ENCODE measurements at places on chromosomes 5 and 9. TPM values are rescaled to one million over a fixed set of nuclear protein-coding genes. Genes with fewer than 3 reads are reported as not detected.

DNA sequence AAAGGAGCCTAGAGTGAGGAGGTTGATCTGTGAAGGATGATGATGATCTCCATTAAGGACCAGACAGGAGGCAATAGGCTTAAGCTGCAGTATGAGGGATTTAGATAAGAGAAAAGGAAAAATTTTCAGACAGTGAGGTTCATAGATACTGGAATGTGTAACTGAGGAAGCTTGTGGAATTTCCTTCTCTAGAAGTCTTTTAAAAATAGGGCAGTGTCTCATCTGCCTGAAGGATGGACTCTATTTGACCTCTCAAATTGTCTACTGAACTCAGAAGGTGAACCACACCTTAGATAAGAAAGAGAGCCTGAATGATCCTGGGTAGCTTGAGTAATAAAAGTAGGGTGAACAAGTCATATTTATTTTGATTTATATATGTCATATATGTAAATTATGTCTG, 148.2 kb upstream of the CDKN2B start:
- no peak for DNase-seq

DNA sequence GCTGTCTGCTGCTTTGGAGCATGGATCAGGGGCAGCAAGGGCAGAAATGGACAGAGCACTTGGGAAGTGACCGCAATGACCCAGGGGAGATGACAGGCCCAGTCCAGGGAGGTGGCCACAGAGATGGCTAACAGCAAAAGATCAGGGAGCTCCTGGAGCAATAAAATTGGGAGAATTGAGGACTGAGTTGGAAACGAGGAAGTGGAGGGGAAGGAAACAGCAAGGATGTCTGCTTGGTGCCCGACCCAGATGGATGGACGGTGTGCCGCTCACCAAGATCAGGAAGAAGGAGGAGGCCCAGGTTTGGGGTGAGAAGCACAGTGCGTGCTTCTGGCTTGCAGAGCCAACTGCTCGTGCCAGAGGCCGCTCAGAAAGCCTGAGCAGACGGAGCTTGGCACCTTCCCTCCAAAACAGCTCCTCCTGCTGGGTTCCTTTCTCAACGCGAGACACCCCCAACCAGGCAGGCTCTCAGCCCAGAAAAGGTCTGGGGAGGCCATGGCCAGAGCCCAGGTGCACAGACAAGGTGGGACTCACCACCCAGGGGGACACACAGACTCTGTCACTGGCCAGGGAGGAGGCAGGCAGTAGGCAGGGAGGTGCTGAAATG, 1.7 kb upstream of the SLC34A1 start:
- DNase-seq, result no peak

Gene PCDHGA8
- total RNA-seq, result not detected

DNA sequence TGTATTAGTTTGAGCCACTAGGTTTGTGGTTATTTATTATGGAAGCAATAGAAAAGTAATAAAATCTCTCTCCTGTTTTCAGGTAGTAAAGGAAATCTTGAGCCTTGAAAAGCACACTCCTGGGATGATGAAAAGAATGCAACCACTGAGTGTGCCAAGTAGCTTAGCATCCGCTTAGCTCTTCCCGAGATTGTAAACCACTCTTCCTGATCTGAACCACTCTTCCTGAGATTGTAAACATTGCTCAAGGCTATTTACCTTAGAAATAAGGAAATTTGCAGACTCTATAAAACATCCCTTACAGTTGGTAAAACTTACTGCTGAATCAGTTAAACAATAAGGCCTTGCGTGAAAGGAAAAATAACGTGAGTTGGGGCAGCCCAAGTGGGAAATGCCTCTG, 17.4 kb upstream of the IL33 start:
- no peak for DNase-seq

Gene GDA
- 26.3 TPM for total RNA-seq

Gene AIF1L
- 17.7 TPM for total RNA-seq

Gene RANBP3L
- not detected for total RNA-seq

Gene FOXD4L5
- not detected for total RNA-seq
